Stimulated activated CD8-positive, alpha-beta memory T cell treated with anti-CD3 and anti-CD28 coated beads, Interleukin-7, amount 100 ng/mL, for 24 hours (primary cell): ENCODE measurements at places on chromosomes 7 and 10.
A peak's percentile ranks its signal among the peaks of the same experiment; 100 is the strongest.

- DNase-seq = no peak
Observed at GRCh38 chr7:117045927-117046710, 92.8 kb downstream of the ST7 start.

- no peak for DNase-seq
Observed at GRCh38 chr7:69162931-69163670, 435.2 kb upstream of the AUTS2 start.

DNA sequence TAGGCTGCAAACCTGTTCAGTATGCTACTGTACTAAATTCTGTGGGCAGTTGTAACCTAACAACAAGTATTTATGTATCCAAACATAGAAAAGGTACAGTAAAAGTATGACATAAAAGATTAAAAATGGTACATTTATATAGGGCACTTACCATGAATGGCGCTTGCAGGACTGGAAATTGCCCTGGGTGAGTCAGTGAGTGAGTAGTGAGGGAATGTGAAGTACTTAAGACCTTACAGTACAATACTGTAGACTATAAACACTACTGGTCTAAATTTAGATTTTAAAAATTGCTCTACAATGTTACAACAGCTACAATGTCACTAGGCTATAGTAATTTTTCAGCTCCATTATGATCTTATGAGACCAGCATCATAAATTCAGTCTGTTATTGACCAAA, 146.0 kb upstream of the GNAI1 start:
- no peak for DNase-seq

GRCh38 chr7:149856583-149856982, 17.2 kb upstream of the ATP6V0E2 start:
- DNase-seq = no peak

- DNase-seq = no peak
Observed at GRCh38 chr10:104650072-104650471, 9.0 kb downstream of the SORCS3 start.

DNA sequence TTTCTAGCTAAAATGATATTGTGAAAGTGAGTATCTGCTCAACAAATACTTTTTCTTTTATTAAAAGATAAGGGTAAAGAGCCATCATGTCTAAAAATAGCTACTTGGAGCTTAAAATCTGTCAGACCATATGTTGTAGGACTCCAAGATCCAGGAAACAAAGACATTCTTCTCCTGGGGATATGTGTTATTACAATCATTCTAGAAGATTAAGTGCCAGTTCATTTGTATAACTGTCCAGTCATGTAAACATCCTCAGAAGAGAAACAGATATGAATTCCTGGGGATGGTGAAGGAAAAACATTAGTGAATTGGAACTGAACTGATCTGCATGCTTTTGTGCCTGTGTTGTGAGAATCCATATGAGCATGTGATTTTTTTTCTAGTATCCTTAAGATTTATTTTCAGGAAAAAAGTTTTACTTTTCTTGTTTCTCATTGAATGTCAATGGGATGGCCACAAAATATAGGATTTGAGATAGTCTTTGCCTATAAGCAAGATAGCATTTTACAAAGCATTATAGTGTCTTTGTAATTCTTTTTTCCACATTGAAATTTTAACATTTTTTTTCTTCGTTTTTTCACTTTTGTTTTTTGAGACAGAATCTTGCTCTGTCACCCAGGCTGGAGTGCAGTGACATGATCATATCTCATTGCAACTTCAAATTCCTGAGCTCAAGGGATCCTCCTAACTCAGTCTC, 14.4 kb upstream of the MTERF1 start:
- DNase-seq = no peak

- DNase-seq = no peak
Observed at GRCh38 chr10:76051007-76051936, 619.8 kb downstream of the LRMDA start.

DNA sequence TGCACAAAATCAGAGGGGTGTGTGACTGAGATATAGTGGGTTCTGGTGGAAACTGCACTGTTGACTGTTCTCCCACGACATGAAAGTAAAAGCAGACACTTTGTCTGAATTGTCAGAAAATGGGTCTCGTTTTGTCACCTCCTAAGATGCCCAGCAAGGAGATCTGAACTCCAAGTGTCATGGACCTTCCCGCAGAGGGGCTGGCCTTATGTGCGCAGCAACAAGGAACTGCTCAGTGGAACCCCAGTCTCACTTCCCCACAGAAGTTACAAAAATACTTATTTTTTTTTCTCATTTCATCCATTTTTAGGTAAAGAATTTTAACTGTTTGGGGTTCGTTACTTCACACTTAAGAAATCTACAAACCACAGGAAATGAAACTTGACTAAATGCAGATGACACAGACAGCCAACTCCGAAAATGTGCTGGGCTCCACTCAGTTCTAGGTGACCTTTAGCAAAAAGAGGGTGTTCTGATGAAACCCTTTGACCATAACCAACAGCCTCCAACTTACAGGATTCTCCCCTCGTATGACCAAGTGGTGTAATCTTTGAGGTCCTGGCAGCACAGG, 115.0 kb downstream of the FAM107B start:
- DNase-seq = peak; percentile 21

GRCh38 chr10:132043861-132044695, 21.7 kb upstream of the JAKMIP3 start:
- DNase-seq = no peak

- no peak for DNase-seq
Observed at GRCh38 chr10:108427146-108427545, 1262.6 kb upstream of the SORCS1 start.

DNA sequence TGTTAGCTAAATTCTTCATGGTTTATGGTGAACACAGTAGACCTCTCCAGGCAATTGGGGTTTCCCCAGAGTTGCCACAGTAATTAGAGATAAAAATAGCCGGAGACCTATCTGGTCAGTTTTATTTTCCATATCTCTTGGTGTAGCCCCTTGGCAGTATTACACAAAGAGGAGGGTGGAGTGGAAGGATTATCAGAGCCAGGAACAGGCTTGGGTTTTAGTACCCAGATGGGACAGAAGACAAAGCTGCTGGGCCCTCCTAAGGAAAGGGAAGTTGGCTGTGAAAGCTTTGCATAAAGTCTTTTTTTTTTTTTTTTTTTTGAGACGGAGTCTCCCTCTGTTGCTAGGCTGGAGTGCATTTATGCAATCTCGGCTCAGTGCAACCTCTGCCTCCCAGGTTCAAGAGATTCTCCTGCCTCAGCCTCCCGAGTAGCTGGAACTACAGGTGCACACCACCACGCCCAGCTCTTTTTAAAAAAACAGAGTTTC, 9.7 kb downstream of the ZSCAN21 start:
- no peak for DNase-seq

- no peak for DNase-seq
Observed at GRCh38 chr7:22563621-22564241, 63.7 kb upstream of the STEAP1B start.

DNA sequence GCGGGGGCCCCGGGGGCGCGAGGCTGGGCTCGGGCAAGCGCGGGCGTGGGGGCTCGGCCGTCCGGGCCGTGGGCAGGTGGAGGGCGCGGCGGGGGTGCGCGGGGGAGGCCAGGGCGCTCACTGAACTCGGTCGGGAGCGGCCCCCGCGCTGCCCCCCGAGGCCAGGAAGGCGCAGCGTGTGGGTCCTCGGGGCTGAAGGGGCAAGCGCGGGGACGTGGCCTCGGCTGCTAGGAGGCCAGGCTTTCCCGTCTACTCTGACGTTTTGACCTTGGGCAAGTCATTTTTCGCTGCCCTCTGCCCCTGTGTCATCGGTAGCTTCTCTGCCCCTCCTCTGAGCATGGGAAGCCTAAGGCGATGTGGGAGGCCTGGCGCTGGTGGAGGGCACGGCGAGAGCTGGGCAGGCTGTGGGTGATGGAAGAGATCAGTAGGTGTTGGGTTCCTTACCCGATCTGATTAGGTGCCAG, 441 bp downstream of the FBH1 start:
- DNase-seq = peak; percentile 10

- no peak for DNase-seq
Observed at GRCh38 chr10:78755877-78756455, 312.8 kb upstream of the ZMIZ1 start.
